Neural progenitor cell (in vitro differentiated cells): ENCODE measurements at places on chromosomes 2 and 18. TPM values are rescaled to one million over a fixed set of nuclear protein-coding genes. Genes with fewer than 3 reads are reported as not detected.

Gene LYPD6B
- 0.34 TPM in 1 of 2 replicates, not detected in the other for total RNA-seq

- no peaks in the 10 kb centered on the region for H3K27me3 ChIP-seq
- no peak for DNase-seq
- H3K4me3 ChIP-seq = no peak overlapping the region
Observed at GRCh38 chr2:11286749-11287148, 57.7 kb downstream of the ROCK2 start.

- no peaks in the 10 kb centered on the region for H3K36me3 ChIP-seq
- no peak for DNase-seq
- H3K27ac ChIP-seq = no peak overlapping the region
- peak overlapping the region; percentile 81 for H3K4me3 ChIP-seq
- no peaks in the 10 kb centered on the region for H3K27me3 ChIP-seq
Observed at GRCh38 chr18:21742315-21742687, 1.7 kb downstream of the MIB1 start.

Gene KCNF1
- total RNA-seq = 0.15 TPM in 1 of 2 replicates, not detected in the other

Gene SCN7A
- 0.81 and 1.0 TPM in 2 replicates for total RNA-seq

- no peaks in the 10 kb centered on the region for H3K36me3 ChIP-seq
- no peaks in the 10 kb centered on the region for H3K27me3 ChIP-seq
- no peaks in the 10 kb centered on the region for H3K4me1 ChIP-seq
- no peak for DNase-seq
Observed at GRCh38 chr2:159086342-159086741, 117.9 kb downstream of the TANC1 start.

Gene NHEJ1
- 23.9 and 25.5 TPM in 2 replicates for total RNA-seq

DNA sequence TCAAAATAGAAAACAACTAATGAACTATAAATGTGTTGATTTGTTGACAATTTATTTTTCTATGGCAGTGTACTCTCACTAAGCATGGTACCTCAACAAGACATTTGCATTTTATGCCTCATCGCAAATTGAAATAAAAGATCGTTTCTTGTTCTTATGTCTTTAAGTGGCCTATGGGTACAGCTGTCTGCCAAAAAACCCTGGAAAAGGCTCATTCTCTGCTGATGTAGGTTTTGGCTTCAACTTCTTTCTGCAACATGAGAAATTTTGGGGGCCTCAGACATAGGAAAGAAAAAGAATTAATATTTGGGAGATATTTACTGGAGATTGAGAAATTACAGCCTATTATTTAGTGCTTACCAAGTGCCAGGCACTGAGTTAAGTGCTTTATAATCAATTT, 205.1 kb upstream of the DPP10 start:
- H3K36me3 ChIP-seq = no peaks in the 10 kb centered on the region
- H3K4me3 ChIP-seq = no peak overlapping the region
- H3K4me1 ChIP-seq = no peaks in the 10 kb centered on the region
- H3K27me3 ChIP-seq = no peaks in the 10 kb centered on the region
- no peak overlapping the region for H3K27ac ChIP-seq
- DNase-seq = no peak
